ENCODE measurements at places on chromosomes 16 and 17. TPM values are rescaled to one million over a fixed set of nuclear protein-coding genes. Genes with fewer than 3 reads are reported as not detected.

The MYO15A gene
- total RNA-seq, result 1.3 TPM

The DOK4 gene
- total RNA-seq, result 9.7 TPM

DNA sequence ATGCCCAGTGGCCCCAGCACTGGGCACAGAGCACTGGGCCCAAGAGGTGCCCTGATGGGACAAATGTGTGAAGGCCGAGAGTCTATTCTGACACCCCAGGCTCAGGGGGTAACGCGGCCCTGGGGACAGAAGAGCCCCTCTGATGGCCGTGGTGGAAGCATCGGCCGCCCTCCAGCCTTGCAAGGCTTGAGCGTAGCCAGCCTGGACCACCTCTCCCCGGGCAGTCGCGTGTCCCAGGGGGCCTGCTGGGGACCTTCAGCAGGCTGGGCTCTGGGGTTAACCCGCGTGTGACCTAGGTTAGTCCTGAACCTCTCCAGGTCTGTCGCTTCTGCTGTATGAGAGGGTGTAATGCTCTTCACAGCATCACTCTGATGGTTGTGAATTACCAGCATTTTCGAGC lies 40.8 kb downstream of the NOS2 start:
- DNase-seq, result no peak

The SULT1A2 gene
- total RNA-seq, result 3.6 TPM

The DPEP3 gene
- not detected for total RNA-seq

GRCh38 chr16:27232061-27232900 lies 29.0 kb downstream of the KDM8 start:
- no peak for DNase-seq

DNA sequence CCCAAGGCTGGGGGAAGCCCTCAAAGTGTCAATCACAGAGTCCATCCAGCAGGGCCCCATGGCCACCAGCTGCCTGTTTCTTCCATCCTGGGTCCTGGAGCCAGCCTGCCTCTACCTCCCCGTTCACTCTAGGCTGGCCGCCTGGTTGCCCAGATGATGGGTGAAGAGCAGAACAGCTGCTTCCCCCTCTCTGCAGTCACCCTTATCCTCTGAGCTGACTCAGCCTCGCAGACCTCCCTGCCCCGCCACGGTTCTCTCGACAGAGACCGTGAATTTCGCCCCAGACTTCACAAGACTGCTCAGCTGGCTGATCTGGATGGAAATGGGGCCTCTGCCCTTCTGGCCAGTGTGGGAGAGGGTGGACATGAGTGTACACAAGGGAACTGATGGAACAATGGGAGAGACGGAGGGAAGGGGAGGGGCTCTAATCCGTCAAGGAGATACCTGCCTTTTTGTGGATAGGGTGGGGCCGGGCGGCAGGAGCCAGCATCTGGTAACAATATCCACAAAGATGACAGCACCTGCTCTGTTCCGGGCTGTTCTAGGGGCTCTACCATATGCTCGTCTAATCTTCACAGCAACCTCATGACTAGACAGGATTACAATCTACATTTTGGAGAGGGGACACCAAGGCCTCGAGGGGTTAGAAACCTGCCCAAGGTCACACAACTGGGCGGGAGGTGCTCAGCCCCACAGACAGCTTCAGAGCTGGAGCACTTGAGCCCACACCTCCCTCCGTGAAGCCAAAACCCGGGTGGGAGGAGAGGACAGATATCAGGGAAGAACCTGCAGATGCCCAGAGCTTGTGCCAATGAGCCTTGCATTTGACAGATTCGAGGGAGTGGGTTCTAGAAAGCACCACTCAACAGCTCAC lies 136.0 kb downstream of the SDK2 start:
- no peak for DNase-seq
